ENCODE measurements at places on chromosomes 3 and 15.
A peak's percentile ranks its signal among the peaks of the same experiment; 100 is the strongest.

GRCh38 chr3:65728138-65728537, 310.6 kb downstream of the MAGI1 start:
- no peak for DNase-seq

DNA sequence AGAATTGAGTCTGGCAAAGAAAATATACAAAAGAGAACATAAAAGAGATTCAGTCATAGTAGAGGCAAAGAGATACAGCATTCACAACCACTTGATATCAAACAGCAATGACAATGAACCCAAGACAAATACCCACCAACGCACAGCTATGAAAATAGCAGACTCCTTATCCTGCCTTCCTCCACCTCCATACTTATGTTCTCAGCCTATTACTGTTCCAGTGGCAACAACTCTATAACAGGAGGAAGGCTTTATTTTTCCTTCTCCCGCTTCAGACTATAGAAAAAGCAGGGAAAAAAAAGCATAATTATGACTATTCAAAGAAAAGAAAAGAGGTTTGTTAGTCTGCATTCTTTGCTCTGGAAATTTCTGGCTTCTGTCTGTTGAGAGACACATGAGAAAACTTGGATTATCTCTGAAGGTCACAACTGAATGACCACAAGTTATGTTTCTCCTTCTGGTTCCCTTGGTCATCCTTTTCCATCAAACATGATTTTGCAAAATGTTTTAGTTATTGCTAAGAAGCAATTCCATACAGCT, 81.2 kb upstream of the PLXND1 start:
- no peak for DNase-seq

DNA sequence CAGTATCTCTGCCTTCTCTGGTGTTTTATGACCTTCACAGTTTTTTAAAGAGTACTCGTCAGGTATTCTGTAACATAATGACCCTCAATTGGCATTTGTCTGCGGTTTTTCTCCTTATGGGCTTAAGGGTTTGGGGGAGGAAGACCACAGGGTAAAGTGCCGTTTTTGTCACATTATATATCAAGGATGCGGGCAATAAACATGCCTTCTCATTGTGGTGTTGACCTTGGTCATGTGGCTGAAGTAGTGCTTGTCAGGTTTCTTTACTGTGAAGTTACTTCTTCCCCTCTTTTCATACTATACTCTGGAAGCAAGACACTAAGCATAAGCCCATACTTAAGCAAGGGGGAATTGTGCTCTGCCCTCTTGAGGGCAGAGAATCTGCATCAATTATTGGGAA, 16.6 kb downstream of the CAPN3 start:
- DNase-seq = peak; percentile 90

GRCh38 chr3:146577662-146578061, 27.5 kb downstream of the PLSCR5 start:
- DNase-seq = peak; percentile 78

DNA sequence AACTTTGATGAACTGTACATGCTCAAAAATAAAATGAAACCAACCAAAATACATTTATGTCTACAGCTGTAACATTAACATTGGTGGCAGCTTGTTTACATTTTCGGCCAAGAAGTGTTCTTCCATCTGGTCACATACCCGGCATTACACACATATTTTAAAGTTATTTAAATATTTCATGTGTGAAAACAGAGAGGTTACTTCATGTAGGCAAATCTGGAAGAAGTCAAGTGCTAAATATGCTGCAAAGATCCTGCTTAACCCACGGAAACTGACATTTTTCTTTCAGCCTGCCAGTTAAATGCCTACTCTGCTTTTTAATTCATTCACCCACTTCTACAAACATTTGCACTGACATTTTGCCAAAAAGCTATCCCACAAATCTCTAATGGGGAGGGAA, 69.7 kb downstream of the MB21D2 start:
- no peak for DNase-seq

DNA sequence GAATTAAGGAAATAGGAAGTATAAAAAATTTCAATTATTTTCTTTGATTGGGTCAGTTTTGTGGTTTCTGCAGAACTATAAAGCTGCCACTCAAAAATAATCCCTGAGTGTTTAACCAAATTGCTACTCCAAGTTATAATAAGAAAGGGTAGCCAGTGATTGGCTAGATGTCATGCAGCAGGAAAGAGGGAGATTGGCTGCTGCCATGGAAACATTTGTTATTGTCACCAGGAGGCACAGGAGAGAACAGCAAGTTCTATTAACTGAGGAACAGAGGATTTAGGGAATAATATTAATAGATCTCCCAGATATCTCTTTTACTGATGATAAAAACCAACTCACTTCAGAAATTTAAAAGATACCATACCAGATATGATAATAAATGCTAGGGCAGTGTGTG, 42.6 kb downstream of the CLDN1 start:
- DNase-seq = no peak

DNA sequence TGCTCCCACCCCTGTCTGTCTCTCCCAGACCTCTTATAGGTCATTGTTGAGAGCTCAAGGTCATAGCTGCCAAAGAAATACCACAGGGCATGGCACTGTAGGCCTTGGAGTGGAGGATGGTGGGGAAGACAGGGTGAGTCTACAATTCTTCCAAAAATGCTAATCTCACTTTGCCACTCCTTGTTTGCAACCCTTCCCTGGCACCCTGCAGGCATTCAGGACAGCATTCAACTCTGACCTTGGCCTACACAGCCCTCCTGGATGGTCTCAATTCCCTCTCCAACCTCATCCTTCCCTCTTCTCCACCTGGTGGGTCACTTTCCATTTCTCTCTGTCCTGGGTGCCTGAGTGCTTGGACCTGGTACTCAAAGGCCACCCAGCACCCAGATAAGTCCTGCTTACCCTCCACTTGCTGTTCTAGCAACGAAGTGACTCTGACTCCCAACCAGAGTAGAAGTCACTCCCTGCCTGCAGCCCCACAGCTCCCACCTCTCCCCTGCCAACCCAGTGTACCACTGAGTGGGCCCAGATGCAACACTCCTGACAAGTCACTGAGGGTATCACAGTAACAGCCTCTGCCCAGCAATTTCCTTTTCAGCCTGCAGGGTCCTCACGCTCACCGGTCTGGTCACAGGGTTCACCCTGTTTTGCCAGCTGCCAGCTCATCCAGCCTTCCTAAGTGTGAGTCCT, 36.6 kb downstream of the AMOTL2 start:
- no peak for DNase-seq

DNA sequence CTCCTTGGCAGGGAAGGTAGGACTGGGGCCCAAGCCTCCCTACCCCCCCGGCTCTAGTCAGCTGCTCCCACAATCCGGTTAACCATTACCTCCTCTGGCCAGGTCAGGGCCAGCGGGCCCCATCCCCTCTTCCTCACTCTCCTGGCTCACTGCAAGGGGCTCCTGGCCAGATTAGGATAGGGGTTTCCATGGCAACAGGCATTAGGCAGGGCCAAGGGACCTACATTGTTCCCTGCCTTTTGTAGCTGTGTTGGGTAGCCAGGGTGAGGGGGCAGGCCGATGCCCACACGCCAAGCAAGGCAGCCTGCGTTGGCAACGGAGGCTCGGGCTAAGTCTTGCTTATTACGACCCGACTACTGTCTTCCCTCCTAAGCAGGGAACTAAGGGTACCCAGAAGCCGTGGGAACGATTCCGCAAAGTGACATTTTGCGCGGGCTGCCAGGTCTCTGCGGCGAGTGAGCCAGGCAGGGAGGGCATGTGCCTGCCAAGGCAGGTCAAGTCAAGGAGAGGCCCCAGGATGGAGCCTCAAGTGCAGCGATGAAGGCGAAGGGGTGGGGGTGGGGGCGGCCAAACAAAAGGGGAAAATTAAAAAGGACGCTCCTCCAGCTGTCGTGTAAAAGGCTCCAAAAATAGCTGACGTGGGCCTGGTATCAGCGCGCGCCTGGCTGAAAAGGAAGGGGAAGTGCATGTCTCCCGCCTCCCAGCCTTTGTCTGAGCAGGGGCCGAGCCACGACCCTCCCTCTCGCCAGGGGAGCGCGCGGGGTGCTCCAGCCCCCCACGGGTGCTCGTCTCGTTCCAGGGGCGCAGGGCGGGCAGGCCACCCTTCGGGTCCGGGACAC, 919 bp downstream of the IDH2 start:
- peak; percentile 72 for DNase-seq

- peak; percentile 86 for DNase-seq
Observed at GRCh38 chr15:90859234-90860131, 8.9 kb upstream of the FURIN start.

GRCh38 chr15:38093931-38094330, 158.7 kb upstream of the SPRED1 start:
- DNase-seq = no peak

- DNase-seq = no peak
Observed at GRCh38 chr3:48285132-48285531, 44.2 kb downstream of the ZNF589 start.

DNA sequence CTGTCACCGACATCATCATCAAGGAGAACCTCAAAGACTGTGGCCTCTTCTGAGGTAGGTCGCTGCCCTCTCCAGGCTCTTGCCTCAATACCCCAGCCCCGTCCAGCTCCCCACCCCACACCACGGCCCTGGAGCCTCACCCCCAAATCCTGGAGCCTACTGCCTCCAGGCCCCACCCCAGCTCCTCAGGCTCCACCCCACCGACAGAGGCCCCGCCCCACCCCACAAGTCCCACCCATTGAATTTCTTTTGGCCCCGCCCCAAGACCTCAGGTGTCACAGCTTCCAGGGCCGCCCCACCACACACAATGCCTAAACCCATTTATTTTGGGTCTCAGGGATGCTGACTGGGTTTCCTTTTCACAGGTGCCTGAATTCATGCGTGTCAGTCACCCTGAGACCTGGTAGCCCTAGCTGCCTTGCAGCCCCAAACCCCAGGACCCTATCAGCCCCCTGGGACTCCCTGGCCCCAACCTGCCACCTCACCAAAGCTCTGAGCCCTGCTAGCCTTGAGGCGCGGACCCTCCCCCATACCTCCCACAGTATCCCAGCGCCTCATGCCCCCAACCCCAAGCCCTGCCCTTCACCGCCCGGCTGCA, 3.6 kb downstream of the GNAT1 start:
- no peak for DNase-seq

DNA sequence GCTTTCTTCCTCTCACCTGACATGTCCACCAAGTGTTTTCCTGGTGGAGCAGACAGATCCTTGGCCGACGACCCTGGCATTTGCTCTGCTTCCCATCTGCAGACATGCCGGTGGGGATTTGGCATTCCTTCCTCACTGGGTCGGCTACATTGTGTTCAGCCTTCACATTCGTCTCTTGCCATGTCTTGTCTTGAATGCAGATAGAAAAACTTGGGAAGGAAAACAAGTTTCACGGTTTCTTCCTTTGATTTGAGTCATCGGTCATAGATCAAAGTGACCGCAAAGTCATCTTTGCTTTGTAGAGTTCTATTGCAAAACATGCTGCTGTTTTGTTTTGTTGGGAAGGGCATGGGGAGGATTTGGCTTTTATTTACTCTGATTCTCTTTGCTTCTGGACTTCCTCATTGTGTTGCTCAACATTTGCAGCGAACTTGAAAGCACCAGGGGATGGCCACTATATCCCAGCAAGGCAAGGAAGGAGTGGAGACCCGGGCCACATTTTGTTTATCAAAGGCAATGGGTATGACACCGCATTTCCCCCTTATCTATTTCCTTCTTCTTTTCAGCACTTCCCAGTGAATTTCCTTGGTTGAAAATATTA, 321.3 kb downstream of the CACNA2D3 start:
- no peak for DNase-seq

GRCh38 chr15:81398910-81399551, 25.0 kb upstream of the TMC3 start:
- no peak for DNase-seq

DNA sequence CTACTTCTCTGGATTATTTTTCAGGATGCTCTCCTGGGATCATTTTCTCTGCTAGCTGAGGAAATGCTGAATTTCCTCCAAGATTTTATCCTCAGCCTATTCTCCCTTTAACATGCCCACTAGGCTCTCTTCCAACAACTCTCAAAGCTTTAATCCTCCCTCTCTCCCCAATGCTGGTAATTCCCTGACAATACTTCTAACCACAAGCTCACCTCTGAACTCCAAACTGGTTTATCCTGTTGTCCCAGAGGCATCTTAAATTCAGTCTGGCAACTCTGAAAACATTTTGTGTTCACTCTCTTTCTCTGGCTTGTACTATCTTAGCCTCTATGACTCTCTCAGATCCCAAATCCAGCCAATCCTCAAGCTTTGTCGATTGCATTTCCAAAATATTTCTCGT, 490.3 kb downstream of the MECOM start:
- no peak for DNase-seq

DNA sequence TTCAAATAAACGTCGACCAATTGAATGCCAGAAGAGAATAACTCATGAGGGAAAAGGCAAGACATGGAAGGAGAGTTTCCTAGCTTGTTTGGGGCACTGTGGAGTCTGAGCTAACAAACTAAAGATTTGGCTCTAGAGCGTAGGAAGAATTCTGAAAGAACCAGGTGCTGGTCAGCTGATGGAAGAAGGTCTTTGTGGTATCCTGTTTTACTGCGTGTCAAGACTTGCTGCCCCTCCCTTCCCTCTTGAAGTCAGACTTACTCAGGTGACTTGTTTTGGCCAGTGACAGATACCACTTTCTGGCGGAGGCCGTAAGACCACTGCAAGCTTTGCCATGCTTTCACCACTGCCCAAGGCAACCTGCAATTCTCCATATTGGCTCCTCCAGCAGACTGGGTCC, 673 bp upstream of the HCLS1 start:
- no peak for DNase-seq

- DNase-seq = peak; percentile 19
Observed at GRCh38 chr15:52097180-52097579, 15.4 kb downstream of the BCL2L10 start.

DNA sequence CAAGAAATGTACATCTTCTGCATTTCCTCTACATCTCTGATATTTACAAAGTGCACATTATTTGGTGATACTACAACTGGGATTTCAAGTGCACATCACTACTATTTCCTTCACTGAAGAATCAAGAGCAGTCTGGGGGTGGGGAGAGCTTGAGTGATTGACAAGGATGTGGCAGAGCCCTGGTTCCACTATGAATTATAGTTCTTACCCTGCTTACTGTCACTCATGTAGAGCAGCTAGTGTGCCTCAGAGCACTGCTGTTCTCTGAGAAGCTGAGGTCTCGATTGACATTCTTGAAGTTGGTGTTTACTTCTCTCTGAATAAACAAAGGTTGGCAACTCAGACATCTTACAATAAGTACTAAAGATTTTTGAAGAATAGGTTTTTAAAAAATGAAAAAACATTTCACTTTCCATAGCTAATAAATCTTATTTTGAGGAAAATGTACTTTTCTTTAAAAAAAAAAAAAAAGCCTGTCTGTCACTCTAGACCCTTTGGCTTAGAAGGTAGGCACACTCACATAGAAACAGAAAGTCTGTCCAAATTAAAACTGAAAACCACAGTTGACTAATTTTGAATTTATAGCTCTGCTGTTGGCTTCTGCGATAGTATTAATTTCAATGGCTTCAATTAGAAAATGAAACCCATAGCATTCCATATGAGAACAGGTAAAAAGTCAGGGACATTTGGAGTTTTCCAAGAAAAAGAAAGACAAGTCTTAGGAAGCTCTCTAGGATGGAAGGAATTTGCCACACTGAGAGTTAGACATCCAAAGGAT, 5.6 kb downstream of the GREM1 start:
- no peak for DNase-seq

DNA sequence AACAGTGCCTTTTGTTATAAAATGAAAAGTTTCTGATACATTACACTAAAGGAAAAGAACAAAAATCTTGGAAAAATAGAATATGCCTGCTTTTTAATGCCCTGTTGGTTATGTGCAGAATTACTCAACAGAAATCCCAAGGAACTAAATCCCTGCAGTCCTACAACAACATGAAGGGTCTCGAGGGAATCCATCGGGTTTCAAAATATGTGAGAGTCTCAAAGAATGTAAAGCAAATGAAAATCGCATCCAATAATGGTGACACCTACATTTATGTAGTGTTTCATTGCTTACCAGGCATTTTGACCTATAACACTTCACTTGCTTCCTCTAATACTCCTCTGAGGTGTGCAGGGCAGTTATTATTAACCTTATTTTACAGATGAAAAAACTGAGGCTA, 411.3 kb downstream of the FOXP1 start:
- no peak for DNase-seq

Measured in OCI-M1 (cell line).